ENCODE measurements at places on chromosomes 5 and 9.

GRCh38 chr5:40240111-40240510 lies 439.6 kb upstream of the PTGER4 start:
- no peak for DNase-seq

DNA sequence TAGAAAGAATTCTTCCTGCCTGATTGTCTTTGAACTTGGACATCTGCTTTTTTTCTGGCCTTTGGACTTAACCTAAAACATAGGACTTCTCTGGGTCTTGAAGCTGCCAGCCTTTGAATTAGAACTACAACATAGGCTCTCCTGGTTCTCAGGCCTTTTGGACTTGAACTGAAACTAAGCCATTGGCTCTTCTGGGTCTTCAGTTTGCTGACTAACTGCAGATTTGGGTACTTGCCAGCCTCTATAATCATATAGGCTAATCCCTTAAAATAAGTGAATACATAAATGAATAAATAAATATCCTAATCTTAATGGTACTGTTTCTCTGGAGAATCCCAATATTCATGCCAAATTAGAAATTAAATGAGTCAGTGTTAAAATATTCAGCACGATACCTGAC lies 473.4 kb upstream of the PAPPA start:
- DNase-seq: no peak

DNA sequence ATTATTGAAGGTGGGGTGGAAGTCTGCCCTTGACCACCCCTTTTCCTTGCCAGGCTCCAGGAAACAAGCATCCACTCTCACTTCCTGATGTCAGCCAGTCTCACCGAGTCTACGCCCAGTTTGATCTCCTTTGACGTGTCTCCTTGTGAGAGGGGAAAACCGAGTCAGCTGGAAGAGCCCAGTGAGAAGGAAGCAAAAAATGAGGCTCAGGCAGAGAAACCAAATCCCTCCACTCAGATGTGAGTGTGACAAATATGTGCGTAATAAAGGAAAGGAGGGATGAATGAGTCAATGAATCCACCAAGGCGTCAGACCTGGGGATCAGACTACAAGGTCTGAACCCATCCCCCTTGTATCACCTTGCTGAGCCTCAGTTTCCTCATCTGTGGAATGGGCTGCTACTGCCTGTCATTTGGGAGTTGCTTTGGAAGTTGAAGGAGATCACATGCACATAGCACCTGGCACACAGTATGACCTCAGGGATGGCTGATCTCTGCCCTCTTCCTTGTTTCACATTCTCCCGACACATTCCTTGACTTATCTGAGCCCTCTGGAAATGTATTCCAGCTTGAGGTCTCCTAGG lies 61.3 kb upstream of the XPA start:
- no peak for DNase-seq

DNA sequence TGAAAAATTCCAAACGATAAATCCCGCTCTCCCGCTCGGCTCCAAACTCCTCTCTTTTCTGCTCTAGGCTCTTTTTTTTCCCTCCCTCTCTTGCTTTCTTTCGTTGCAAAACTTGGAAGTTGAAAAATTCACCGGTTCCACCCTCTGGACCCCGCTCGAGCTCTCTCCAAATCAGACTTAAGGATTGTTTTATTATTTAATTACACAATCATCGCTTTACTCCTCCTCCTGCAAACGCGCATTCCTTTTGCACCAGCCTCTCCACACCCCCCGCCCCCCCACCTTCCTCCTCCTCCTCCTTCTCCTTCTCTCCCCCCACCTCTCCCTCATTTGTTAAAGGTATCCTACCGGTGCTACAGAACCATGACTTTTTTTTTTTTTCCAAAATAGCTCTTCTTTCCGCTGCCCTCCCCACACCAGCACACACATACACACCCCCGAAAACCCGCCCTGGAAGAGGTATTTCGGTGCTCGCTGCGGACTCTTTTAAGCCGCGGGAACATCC lies 535 bp upstream of the NFIB start:
- peak; percentile 75 for DNase-seq

GRCh38 chr9:93091453-93092081 lies 4.5 kb upstream of the CARD19 start:
- DNase-seq: no peak

- no peak for DNase-seq
Observed at GRCh38 chr5:14685757-14686156, 21.2 kb downstream of the OTULIN start.

- no peak for DNase-seq
Observed at GRCh38 chr5:35360671-35361070, 130.4 kb upstream of the PRLR start.

DNA sequence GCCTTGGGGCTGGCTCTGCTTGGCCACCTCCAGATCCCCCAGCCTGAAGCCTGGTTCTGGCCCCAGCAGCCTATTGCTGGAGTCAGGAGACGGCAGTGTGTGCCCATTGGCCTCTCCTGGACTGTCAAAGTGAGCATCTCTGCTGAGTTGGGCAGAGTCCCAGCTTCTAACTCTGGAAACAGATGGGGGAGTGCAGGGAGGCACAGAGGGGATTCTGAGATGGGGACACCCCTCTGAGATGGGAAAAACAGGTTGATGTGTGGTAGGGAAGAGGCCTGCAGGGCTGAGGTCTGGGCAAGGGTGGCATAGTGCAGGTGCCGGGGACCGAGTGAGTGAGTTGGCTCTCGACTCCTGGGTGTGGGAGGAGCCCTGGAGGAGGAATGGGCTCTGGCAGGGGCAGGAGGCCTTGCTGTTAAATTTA lies 27.5 kb downstream of the PHF2 start:
- no peak for DNase-seq

DNA sequence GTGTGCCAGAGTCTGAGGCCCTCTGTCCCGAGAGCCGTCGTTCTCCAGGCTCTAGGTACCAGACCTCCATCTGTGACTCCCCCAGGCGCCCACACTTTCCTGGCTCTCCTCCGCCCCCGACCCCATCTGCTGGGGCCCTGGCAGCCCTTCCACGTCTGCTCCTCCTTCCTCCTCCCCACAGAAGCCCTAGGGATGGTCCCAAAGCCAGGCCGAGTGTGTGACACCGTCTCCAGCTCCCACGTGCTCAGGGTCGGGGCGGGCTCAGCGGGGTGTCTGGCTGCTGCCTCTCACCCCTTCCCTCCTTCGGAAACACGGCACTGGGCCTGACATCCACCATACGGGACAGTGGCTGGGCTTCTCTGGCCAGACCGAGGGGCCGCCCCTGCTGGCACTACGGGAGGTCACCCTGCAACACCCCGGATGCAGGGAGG lies 20.5 kb upstream of the SLC6A19 start:
- peak; percentile 36 for DNase-seq

- no peak for DNase-seq
Observed at GRCh38 chr9:109517901-109518377, 19.8 kb upstream of the PTPN3 start.

DNA sequence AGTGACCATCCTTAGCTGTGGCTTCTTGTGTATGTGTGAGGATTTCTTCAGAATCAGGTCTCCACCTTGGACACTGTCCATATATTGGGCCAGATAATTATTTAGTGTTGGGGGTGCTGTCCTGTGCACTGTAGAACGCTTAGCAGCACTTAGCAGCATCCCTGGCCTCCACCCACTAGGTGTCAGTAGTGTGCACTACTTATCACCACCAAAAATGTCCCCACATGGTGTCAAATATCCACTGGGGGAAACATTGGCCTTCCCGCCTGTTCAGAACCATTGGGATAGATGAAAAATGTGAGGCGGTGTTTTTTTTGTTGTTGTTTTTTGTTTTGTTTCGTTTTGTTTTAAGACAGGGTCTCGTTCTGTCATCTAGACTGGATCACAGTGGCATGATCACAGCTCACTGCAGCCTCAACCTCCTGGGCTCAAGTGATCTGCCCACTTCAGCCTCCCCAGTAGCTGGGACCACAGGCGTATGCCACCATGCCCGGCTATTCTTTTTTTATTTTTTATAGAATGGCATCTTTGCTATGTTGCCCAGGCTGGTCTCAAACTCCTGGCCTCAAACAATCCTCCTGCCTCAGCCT lies 67.7 kb downstream of the TENT4A start:
- no peak for DNase-seq

GRCh38 chr5:314676-315487 lies 6.6 kb upstream of the AHRR start:
- no peak for DNase-seq

Data from Right ventricle myocardium superior (tissue), 1 donor.